ENCODE measurements at places on chromosomes 2 and 18.

DNA sequence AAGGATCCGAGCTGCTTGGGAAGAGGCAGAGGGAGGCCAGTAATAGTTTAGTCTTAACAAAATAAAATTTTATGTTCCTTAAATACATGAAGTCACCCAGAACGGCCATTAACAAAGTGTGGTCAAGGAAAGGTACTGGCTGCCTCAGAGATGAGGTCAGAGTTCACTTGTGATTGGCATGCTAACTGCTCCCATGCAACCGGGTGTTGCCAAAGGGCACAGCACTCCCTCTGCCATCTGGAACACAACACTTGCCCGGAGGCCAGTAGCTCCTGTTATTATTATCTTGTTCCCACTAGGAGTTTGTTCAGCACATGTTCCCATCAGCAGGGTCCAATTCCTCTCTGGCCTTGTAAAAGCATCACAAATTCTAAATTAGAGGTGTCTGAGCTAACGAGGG lies 207.0 kb downstream of the CYP26B1 start:
- peak; percentile 7 for DNase-seq

- peak; percentile 28 for DNase-seq
These were observed 11.8 kb downstream of the RASGRP3 start for GRCh38 chr2:33488178-33488690.

- no peak for DNase-seq
These were observed 2.6 kb upstream of the WDFY1 start for GRCh38 chr2:223947711-223948205.

- DNase-seq = no peak
These were observed 88.9 kb upstream of the NRXN1 start for GRCh38 chr2:51120754-51121280.

GRCh38 chr2:86476092-86476491 lies 34.9 kb downstream of the KDM3A start:
- DNase-seq = peak; percentile 56

DNA sequence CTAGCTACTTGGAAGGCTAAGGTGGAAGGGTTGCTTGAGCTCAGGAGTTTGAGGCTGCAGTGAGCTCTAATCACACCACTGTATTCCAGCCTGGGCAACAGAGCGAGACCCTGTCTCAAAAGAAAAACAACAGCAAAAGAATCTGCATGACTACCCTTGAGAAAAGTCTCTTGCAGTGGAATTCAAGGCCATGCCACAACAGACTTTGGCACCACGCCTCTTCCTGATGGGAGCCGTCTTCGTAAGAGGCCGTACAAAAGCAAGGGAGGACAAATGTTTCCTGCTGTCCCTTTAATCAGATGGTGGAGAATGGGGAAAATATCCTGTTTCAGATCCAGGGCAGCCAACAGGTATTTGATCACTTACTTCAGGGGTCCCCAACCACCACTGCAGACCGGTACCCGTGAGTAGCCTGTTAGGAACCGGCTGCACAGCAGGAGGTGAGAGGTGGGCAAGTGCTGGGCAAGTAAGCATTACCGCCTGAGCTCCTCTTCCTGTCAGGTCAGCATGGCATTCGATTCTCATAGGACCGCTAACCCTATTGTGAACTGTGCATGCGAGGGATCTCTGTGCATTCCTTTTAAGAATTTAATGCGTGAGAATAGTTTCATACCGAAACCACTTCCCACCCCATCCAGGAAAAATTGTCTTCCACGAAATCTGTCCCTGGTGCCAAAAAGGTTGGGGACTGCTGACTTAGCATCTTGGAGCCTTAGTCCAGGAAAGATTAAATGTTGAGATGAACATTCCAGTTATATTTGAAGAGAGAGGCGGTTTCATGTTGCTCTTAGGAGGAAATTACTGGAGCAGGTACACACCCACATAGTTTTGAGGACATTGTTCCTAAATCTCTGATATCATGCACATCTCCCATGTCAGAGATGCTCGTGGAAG lies 94.4 kb upstream of the XPO1 start:
- DNase-seq = no peak

DNA sequence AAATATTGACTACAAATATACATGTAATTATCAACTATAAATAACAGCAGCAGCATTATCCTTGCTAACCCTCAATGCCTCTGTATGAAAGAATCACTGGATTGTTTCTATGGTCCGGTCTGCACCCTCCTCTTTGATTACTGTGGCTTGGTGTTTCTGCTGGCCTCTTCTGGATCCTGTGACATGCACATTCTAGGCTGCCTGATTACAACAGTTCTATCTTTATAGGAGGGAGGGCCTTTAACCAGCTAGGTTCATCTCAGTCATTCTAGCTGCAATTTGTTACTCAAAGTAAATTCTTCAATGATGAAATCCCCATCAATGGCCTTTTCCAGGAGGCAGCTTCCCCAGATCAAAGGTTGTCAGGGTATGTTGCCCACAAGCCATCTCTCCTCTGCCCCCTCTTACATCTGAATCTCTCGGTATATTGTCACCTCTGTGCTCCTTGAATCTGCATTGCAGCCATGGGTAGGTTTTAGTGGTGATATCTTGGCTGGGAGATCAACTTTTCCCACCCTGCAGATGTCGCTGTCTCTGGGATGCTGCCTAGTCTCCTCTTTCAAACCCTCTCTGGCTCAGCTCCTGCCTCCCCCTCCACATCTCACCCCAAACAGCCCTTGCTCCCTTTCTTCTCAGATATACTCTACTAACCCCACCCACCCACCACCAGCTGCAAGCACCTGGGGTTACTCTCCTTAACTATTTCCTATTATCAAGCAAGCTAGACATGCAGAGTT lies 106.2 kb upstream of the BZW1 start:
- DNase-seq = no peak

- no peak for DNase-seq
These were observed 25.4 kb upstream of the SPOPL start for GRCh38 chr2:138476186-138476585.
